Small intestine (tissue), 16 donors: ENCODE measurements at places on chromosomes 3 and 15. TPM values are rescaled to one million over a fixed set of nuclear protein-coding genes. Genes with fewer than 3 reads are reported as not detected.

The SFMBT1 gene
- polyA plus RNA-seq: 5.6 TPM

The SH3BP5 gene
- 5.9 TPM for polyA plus RNA-seq

The MRPL3 gene
- polyA plus RNA-seq: 63.2 TPM

The PRKCD gene
- polyA plus RNA-seq: 99.7 TPM

The GPR15 gene
- polyA plus RNA-seq: 0.16 TPM

The TGM5 gene
- polyA plus RNA-seq: 0.03 TPM

The PSTPIP1 gene
- polyA plus RNA-seq: 1.8 TPM

The GAP43 gene
- polyA plus RNA-seq: 0.54 TPM

The KIF15 gene
- 0.54 TPM for polyA plus RNA-seq

The OR5K2 gene
- not detected for polyA plus RNA-seq

The GRM7 gene
- polyA plus RNA-seq: not detected

The PPARG gene
- polyA plus RNA-seq: 11.7 TPM

The NR1I2 gene
- polyA plus RNA-seq: 105 TPM

The WDR93 gene
- polyA plus RNA-seq: 0.19 TPM

The AHSG gene
- polyA plus RNA-seq: 0.04 TPM

- H3K36me3 ChIP-seq: no peaks in the 10 kb centered on the region
- H3K27ac ChIP-seq: no peak overlapping the region
- DNase-seq: no peak
- no peak overlapping the region for H3K4me3 ChIP-seq
Measured at GRCh38 chr15:49387471-49387870, 35.6 kb upstream of the FGF7 start.

DNA sequence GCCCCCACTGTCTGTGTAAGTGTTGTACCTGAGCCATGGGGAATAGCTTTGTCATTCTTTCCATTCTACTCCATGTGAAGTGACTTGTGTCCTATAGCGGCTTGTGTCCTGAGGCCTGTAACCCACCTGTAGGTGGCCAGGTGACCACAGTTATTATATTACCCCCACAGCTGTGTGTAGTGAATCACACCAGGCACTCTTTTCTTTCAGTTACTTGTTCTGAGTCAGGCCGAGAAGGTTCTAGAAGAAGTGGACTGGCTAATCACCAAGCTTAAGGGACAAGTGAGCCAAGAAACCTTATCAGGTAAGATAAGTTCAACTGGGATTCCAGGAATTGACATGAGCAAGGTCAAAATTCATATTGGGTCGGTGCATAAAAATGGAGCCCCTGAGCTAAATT, 29.2 kb downstream of the POLG start:
- H3K4me3 ChIP-seq: no peak overlapping the region
- DNase-seq: no peak
- no peak overlapping the region for H3K27ac ChIP-seq

- H3K36me3 ChIP-seq: no peaks in the 10 kb centered on the region
- H3K27ac ChIP-seq: no peak overlapping the region
- no peak for DNase-seq
Measured at GRCh38 chr15:94749811-94750617, 518.7 kb downstream of the MCTP2 start.

DNA sequence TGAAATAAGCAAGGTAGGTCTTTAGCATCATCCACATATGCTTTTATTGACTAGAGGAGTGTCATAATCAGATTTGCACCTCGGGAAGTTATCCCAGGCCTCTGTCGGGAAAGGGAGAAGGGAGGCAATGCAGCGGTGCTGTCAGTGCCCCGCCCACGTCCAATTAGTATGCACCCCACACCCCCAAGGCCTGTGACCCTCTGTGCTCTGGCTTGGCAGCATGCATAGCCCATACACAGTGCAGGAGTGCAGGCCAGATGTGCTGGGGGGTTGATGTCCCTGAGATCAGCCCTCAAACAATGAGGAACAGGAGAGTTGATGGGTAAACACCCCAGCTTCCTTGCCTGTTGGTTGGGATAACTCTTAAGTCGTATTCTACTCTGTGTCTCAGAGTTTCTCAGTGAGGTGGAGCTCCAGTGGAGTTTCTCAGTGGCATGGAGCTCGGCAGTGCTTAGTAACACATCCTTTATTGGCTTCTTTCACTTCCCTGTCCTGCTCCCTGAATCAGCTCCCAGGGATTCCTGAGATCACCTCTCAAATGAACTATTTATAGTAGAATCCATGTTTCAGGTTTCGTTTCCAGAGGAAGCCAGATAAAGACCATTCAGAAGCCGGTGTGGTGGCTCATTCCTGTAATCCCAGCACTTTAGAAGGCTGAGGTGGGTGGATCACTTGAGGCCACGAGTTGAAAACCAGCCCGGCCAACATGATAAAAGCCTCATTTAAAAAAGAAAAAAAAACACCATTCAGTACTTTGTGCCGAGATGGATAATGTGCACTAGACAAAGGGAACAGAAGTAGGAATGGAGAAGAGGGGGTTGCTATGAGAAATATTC, 26.7 kb upstream of the NDUFB4 start:
- no peaks in the 10 kb centered on the region for H3K27me3 ChIP-seq
- no peak overlapping the region for H3K4me3 ChIP-seq
- no peaks in the 10 kb centered on the region for H3K36me3 ChIP-seq
- H3K4me1 ChIP-seq: no peaks in the 10 kb centered on the region

DNA sequence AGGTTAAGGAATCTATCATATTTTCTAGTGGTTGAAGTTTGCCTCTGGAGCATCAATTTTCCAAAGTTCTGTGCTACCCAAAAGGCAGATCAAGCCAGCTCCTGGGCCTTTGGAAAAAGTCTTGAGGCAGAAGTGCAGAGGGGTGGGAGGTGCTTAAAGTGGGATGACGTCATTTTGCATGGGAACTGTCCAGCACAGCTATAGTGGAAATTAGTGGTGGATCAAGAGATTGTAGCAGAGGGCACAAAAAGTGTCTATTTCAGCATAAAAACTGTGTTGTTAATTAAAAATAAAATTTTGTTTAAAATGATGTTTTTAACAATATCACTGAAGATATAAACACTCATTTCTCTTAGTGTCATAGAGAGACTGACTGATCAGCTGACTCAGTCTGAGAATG, 221.9 kb downstream of the LRRN1 start:
- H3K27ac ChIP-seq: no peak overlapping the region
- H3K27me3 ChIP-seq: no peaks in the 10 kb centered on the region
- H3K4me1 ChIP-seq: no peaks in the 10 kb centered on the region
- DNase-seq: peak; percentile 25
- H3K4me3 ChIP-seq: no peak overlapping the region
- H3K36me3 ChIP-seq: no peaks in the 10 kb centered on the region

- H3K36me3 ChIP-seq: peaks cover 17% of the 10 kb centered on the region
- no peaks in the 10 kb centered on the region for H3K4me1 ChIP-seq
- H3K4me3 ChIP-seq: no peak within 1 kb of the TSS
- no peaks in the 10 kb centered on the region for H3K27me3 ChIP-seq
- H3K27ac ChIP-seq: no peak within 1 kb of the TSS
- DNase-seq: peak; percentile 95
Measured at GRCh38 chr3:129428376-129429079, at the start of gene EFCAB12. EFCAB12 (minus strand) TSS chr3:129428636; CDS start chr3:129428488, 148 bp downstream.

GRCh38 chr15:99168601-99169580, 64.0 kb downstream of the SYNM start:
- H3K36me3 ChIP-seq: peaks cover 2% of the 10 kb centered on the region
- no peaks in the 10 kb centered on the region for H3K4me1 ChIP-seq
- no peak overlapping the region for H3K4me3 ChIP-seq
- no peaks in the 10 kb centered on the region for H3K27me3 ChIP-seq
- peak overlapping the region; percentile 78 for H3K27ac ChIP-seq

- no peaks in the 10 kb centered on the region for H3K27me3 ChIP-seq
- no peaks in the 10 kb centered on the region for H3K4me1 ChIP-seq
Measured at GRCh38 chr3:160401291-160402095, 2.0 kb downstream of the SMC4 start.

- no peaks in the 10 kb centered on the region for H3K4me1 ChIP-seq
- H3K27ac ChIP-seq: no peak overlapping the region
- no peaks in the 10 kb centered on the region for H3K36me3 ChIP-seq
- no peak for DNase-seq
- no peak overlapping the region for H3K4me3 ChIP-seq
Measured at GRCh38 chr3:101954936-101955335, 105.6 kb downstream of the NFKBIZ start.

GRCh38 chr3:31472479-31473390, 60.0 kb upstream of the STT3B start:
- DNase-seq: no peak
- no peak overlapping the region for H3K4me3 ChIP-seq
- H3K36me3 ChIP-seq: no peaks in the 10 kb centered on the region
- no peaks in the 10 kb centered on the region for H3K27me3 ChIP-seq
- H3K27ac ChIP-seq: no peak overlapping the region

- no peaks in the 10 kb centered on the region for H3K4me1 ChIP-seq
- H3K27me3 ChIP-seq: no peaks in the 10 kb centered on the region
- no peak for DNase-seq
- no peak overlapping the region for H3K4me3 ChIP-seq
- no peak overlapping the region for H3K27ac ChIP-seq
Measured at GRCh38 chr3:107001635-107002034, 375.6 kb upstream of the CCDC54 start.

DNA sequence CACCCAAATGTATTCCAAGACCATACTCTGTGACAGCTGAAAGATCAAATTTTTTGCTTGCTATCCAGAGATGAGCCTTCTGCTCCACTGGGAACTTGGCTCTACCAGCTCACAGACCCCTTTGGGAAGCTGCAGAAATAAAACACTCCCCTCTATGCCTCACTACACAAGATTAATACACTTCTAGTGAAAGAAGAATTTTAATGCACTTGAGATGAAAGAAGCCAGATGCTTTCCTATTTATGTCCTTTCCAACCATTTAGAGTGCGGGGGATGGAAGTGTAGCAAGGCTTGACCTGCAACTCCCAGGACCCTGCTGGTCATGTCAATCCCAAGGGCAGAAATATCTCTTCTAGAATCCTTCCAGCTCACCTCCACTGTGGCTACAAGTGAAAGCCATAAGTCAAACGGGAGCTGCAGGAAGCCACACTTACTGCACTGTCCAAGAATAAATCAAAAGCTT, 34.7 kb downstream of the ANXA2 start:
- H3K27me3 ChIP-seq: no peaks in the 10 kb centered on the region
- H3K36me3 ChIP-seq: peaks cover 20% of the 10 kb centered on the region
- no peak for DNase-seq
- H3K27ac ChIP-seq: no peak overlapping the region
- H3K4me3 ChIP-seq: no peak overlapping the region

- H3K4me3 ChIP-seq: no peak overlapping the region
- peaks cover 2% of the 10 kb centered on the region for H3K27me3 ChIP-seq
- H3K4me1 ChIP-seq: peaks cover 23% of the 10 kb centered on the region
- H3K36me3 ChIP-seq: no peaks in the 10 kb centered on the region
Measured at GRCh38 chr15:70714565-70714964, 48.8 kb downstream of the UACA start.

DNA sequence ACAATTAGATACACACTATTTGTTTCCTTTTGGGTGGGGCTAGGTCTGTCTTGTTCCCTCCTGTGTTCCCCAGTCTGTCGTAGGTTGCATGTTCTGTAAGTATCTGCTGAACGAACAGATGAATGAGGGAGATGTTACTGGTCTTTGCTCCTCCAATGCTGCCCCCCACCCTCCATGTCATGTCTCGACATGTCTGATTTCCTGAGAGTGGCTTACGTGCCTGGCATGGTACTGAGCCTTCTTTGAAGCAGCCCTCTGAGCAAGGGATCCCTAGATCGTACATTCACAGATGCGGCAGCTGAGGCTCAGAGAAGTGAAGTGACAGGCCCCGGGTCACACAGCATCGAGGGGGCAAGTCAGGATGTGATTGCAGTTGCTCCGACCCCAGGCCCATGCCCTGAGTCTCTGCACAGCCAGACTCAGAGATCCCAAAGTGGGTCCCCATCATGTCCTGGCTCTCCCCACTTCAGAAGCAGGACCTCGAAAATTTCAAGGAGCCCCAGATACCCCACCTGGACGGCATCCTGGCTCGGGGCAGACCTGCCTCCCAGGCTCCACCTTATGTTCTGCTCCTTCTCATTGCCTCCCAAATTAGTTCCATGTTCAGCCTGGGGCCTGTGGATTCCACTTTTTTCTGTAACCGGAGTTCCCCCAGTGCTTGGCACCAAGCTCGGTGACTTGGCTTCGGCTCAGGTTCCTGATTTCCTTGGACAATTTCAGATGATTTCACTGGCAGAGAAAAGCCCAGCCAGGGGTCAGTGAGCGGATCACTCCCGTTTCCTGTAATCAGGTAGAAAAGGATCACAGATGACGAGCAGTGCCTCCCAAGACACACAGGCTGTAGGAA, 24.7 kb downstream of the GOLGA6L2 start:
- H3K36me3 ChIP-seq: no peaks in the 10 kb centered on the region
- no peak for DNase-seq
- peaks cover 2% of the 10 kb centered on the region for H3K27me3 ChIP-seq
- no peaks in the 10 kb centered on the region for H3K4me1 ChIP-seq

GRCh38 chr3:143221446-143221845, 101.9 kb downstream of the CHST2 start:
- no peaks in the 10 kb centered on the region for H3K27me3 ChIP-seq
- no peaks in the 10 kb centered on the region for H3K36me3 ChIP-seq
- H3K4me1 ChIP-seq: no peaks in the 10 kb centered on the region
- DNase-seq: no peak
- no peak overlapping the region for H3K27ac ChIP-seq

GRCh38 chr3:147189016-147189415, 217.3 kb downstream of the ZIC4 start:
- H3K36me3 ChIP-seq: no peaks in the 10 kb centered on the region
- H3K27me3 ChIP-seq: no peaks in the 10 kb centered on the region
- no peak for DNase-seq
- no peaks in the 10 kb centered on the region for H3K4me1 ChIP-seq
- H3K4me3 ChIP-seq: no peak overlapping the region
- no peak overlapping the region for H3K27ac ChIP-seq

- no peaks in the 10 kb centered on the region for H3K4me1 ChIP-seq
- H3K27me3 ChIP-seq: peaks cover 8% of the 10 kb centered on the region
- H3K27ac ChIP-seq: peak overlapping the region; percentile 59
- no peaks in the 10 kb centered on the region for H3K36me3 ChIP-seq
- no peak overlapping the region for H3K4me3 ChIP-seq
Measured at GRCh38 chr15:83108266-83109219, 1.1 kb downstream of the TM6SF1 start.

GRCh38 chr3:10956986-10957385, 35.6 kb upstream of the SLC6A1 start:
- no peaks in the 10 kb centered on the region for H3K4me1 ChIP-seq
- H3K4me3 ChIP-seq: no peak overlapping the region
- no peak for DNase-seq
- H3K27me3 ChIP-seq: no peaks in the 10 kb centered on the region
- no peaks in the 10 kb centered on the region for H3K36me3 ChIP-seq
- no peak overlapping the region for H3K27ac ChIP-seq

GRCh38 chr3:124761935-124762660, 31.8 kb downstream of the UMPS start:
- no peaks in the 10 kb centered on the region for H3K27me3 ChIP-seq
- H3K27ac ChIP-seq: no peak overlapping the region
- H3K36me3 ChIP-seq: peaks cover 5% of the 10 kb centered on the region
- no peak for DNase-seq
- H3K4me3 ChIP-seq: no peak overlapping the region
- no peaks in the 10 kb centered on the region for H3K4me1 ChIP-seq

DNA sequence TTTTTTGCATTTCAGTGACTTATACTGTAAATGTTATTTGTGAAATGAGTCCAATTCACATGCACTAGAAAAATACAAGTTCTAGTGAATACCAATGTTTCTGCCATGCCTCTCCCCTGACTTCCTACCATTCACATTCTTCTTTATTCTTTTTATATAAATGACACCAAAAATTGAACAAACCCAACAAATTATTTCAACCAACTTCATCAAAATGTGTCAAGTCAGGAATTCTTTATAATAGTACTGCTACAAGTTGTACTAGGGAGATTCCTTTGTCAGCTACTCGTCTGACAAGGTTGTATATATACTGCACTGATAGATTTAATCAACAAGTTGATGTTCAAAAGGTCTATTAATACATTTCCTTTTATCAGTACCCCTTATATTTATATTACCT, 3.0 kb downstream of the TBL1XR1 start:
- H3K4me1 ChIP-seq: peaks cover 19% of the 10 kb centered on the region
- H3K4me3 ChIP-seq: peak overlapping the region; percentile 96
- peaks cover 3% of the 10 kb centered on the region for H3K36me3 ChIP-seq
- H3K27ac ChIP-seq: peak overlapping the region; percentile 98
- H3K27me3 ChIP-seq: no peaks in the 10 kb centered on the region
